ENCODE measurements at places on chromosomes 3 and 15.

DNA sequence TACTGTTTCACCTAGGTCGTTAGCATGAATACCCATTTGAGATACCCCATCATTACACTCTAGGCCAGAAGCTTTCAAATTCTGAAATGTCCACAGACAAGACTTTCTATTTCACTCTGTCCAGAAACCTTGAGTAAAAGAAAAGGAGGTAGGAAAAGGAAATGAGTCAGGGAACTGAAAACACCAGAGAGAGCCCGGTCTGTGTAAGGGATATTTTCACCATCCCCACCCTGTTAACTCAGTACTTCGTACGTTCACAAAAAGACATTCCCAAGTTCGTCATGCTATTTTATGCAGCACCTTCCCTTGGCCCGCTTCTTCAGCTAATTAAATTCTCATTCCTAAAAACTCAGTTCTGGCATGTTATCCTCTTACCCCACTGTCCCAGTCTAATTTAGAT is 89.4 kb upstream of the SOX2 start:
- DNase-seq, result no peak

GRCh38 chr3:69212411-69213160 is 90.2 kb upstream of the LMOD3 start:
- no peak for DNase-seq

GRCh38 chr3:10570196-10570946 is 65.0 kb upstream of the ATP2B2 start:
- DNase-seq, result no peak

DNA sequence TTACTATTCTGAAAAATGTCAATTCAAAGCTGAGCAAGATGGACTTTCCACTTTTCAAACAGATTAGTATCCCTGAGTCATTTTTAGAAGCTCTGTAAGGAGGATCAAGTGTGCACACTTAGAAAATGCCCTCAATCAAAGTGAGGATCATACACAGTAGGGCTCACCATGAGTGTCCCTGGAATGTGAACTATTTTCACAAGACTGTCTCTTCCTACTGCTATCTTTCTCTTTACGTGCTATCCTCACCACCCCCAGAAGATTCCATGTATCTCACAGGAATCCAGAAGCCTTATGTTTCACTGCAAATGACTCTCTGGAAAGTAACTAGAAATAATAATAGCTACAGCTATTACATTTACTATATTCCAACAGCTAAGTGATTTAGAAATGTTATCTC is 349.9 kb upstream of the TGFBR2 start:
- DNase-seq, result no peak

DNA sequence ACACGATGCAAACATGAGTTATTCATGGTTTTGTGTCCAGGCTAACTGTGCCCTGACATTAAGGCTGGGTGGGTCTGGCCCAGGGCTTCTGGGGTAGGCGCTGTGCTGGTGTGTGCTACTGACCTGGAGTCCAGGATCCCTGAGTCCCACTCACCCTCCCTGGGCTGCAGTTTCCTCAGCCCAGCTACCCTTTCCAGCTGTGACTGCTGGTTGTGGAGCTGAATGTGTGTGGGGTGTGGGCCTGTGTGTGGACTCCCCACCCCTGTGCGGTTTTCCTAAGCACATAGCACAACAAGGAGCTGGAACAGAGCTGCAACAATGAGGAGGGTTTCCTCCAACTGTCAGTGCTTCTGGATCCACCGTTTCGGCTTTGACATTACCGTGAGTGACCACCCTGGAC is 38.0 kb downstream of the SMAD3 start:
- DNase-seq, result no peak

GRCh38 chr3:178736300-178736699 is 200.1 kb downstream of the KCNMB2 start:
- DNase-seq, result no peak

GRCh38 chr3:24622696-24623225 is 128.1 kb upstream of the THRB start:
- no peak for DNase-seq

GRCh38 chr3:195847055-195847950 is 35.6 kb upstream of the MUC4 start:
- no peak for DNase-seq

DNA sequence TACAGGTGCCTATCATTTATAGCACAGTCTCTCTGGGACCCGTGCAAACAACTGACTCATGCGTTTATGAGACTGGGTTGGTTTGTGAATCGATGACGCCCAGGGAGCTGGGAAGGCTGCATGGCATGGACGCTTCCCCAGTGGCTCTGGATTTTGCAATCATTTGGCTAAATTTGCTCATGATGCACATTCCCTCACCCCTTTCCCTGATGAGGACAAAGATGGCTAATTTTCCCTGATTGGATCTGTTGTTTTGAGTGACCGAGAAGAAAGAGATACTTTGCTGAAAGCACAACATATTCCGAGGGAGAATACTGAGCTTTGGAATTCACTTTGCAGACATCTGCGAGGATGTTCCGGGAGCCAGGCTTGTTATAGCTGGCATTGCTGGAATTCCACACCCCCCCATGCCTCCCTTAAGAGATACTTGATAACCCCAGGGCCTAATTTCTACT is 51.1 kb downstream of the CGNL1 start:
- DNase-seq, result no peak

- DNase-seq, result no peak
These were observed 89.6 kb upstream of the AADACL2 start for GRCh38 chr3:151644020-151644620.

DNA sequence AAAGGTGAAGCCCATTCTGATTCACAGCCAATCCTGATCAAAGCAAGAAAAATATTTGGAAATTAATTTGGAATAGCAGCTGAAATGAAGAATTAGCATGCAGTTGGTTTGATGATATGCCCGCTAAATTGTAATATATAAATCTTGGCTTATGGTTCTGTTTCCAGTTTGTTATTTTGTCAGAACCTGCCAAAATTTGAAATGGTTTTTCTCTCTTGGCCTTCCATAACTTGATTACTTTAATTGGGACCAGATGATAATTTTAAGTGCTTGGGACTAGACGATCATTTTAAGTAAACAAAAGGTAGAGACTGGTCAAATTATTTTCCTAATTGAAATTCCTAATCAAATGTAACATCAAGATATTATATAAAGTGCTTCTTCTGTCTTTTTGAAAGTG is 842.4 kb downstream of the TBL1XR1 start:
- DNase-seq, result no peak

Data from activated CD4-positive, CD25-positive, alpha-beta regulatory T cell (primary cell).